ENCODE measurements at places on chromosomes 2 and 18.

GRCh38 chr2:120949957-120950590 lies 214.4 kb downstream of the GLI2 start:
- no peak for DNase-seq

GRCh38 chr18:29153091-29153490 lies 976.2 kb upstream of the CDH2 start:
- no peak for DNase-seq

DNA sequence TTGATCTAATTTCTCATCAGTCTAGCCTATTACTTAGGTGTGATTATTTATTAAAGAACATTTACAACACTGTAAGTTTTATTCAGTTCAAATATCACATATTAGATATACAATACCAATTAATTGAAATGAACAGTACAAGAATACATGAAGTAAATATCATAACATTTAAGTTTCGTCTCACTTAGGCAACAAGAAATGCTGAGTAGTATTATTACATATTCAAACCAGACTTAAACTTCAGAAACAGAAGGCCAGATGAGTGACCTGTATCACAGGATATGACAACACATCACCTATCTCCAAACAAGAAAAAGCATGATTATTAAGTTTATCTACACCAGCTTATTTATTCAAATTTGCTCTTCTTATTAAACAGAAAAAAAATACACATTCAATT lies 48.9 kb downstream of the LONRF2 start:
- DNase-seq, result no peak

DNA sequence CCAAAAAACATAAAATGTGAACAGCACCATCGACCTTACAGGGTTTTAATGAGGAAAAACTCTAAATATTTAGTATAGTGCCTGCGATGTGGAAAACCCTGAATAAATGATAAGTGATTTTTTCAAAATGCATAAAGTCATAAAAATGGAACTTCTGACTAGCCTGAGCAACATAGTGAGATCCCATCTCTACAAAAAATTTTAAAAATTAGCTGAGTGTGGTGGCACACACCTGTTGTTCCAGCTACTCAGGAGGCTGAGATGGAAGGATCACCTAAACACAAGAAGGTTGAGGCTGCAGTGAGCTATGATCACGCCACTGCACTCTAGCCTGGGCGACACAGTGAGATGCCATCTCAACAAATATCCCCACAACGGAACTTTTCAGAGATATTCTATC lies 4.2 kb downstream of the GGCX start:
- DNase-seq, result no peak

DNA sequence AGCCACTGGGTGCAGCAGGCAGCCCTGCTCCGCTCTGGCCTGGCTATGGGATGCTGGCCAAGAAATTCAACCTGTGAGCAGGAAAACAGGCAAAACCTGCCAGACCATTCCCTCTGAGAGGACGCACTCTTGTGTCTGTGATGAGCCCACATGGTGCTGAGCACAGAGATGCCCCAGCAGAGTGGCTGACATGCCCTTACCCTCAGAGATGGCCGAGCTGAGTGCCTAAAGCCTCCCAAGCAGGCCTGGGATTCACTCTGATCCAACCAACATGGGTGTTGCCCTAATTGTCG lies 34.3 kb upstream of the TAF1B start:
- no peak for DNase-seq
